ENCODE measurements at places on chromosomes 2 and 18. TPM values are rescaled to one million over a fixed set of nuclear protein-coding genes. Genes with fewer than 3 reads are reported as not detected.

The SLC40A1 gene
- total RNA-seq = 5.7 TPM

The RSAD2 gene
- 0.09 TPM for total RNA-seq

GRCh38 chr18:12330766-12331165, 22.7 kb downstream of the TUBB6 start:
- no peak overlapping the region for H3K27ac ChIP-seq
- H3K27me3 ChIP-seq = no peaks in the 10 kb centered on the region
- peaks cover 9% of the 10 kb centered on the region for H3K36me3 ChIP-seq
- H3K4me3 ChIP-seq = no peak overlapping the region
- no peak for DNase-seq

The MMADHC gene
- 115 TPM for total RNA-seq

DNA sequence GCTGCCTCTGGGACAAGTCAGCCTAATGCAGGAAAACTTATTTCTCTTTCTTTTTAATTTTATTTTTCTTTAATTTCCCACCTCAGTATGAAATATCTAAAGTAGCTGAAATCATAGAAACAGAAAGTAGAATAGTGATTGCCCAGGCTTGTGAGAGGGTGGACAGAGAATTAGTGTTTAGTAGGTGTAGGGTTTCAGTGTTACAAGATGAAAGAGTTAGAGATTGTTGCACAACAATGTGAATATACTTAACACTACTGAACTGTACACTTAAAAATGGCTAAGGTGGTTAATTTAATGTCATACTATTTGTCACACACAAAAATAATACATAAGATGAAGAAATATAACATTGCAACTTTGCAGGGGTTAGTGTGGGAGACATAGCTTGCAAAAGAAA, 80.8 kb downstream of the NAT8 start:
- no peaks in the 10 kb centered on the region for H3K4me1 ChIP-seq
- no peak overlapping the region for H3K4me3 ChIP-seq
- no peak overlapping the region for H3K27ac ChIP-seq
- DNase-seq = no peak

The ACAA2 gene
- total RNA-seq = 44.9 TPM

DNA sequence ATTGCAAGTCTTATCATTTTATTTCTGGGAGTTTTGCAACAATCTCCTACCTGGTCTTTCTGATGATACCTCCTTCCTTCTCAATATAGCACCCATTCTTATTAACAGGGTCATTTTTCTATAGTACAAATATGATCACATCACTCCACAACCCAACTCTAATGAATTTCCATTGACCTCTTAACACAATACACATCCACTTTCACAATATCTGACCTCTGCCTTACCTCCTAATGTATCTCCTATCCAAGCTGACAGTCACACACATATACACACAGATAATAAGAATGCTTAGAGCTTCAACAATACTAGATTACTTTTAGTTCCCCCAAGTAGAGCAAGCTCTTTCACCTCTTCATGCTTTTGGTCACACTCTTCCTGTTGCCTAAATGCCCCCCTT, 40.9 kb downstream of the EVA1A start:
- H3K4me1 ChIP-seq = peaks cover 4% of the 10 kb centered on the region
- no peak overlapping the region for H3K27ac ChIP-seq
- no peaks in the 10 kb centered on the region for H3K27me3 ChIP-seq
- no peak overlapping the region for H3K4me3 ChIP-seq

- H3K27me3 ChIP-seq = no peaks in the 10 kb centered on the region
- no peak overlapping the region for H3K27ac ChIP-seq
- H3K4me3 ChIP-seq = no peak overlapping the region
- no peaks in the 10 kb centered on the region for H3K36me3 ChIP-seq
- no peaks in the 10 kb centered on the region for H3K4me1 ChIP-seq
Observed at GRCh38 chr2:120034621-120035020, 21.7 kb downstream of the EPB41L5 start.

GRCh38 chr2:195304310-195304709, 352.7 kb upstream of the SLC39A10 start:
- no peak overlapping the region for H3K27ac ChIP-seq
- no peak overlapping the region for H3K4me3 ChIP-seq
- peak; percentile 6 for DNase-seq
- H3K27me3 ChIP-seq = no peaks in the 10 kb centered on the region
- H3K36me3 ChIP-seq = no peaks in the 10 kb centered on the region
- no peaks in the 10 kb centered on the region for H3K4me1 ChIP-seq

The UGT1A5 gene
- total RNA-seq = not detected

DNA sequence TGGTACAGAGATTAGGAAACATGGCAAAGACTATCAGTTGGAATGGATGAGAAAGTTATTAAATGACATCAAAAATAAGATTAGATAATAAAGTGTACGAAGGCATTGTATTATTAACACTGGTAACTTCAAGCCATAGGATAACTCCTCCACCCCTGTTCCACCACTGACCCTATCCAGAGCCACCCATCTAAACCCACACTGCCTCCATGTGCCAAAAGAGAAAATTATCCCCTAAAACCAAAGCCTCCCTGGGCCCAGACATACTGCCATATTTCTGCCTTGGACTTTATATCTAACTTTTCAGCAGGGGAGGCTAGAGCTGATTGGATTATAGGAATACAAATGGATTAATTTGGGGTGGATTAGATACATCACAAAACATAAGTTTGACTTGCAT, 443.7 kb downstream of the BCL11A start:
- H3K27ac ChIP-seq = no peak overlapping the region
- H3K4me1 ChIP-seq = no peaks in the 10 kb centered on the region
- H3K27me3 ChIP-seq = no peaks in the 10 kb centered on the region
- H3K36me3 ChIP-seq = no peaks in the 10 kb centered on the region

GRCh38 chr18:6564950-6565814, 150.5 kb upstream of the L3MBTL4 start:
- no peak for DNase-seq
- no peaks in the 10 kb centered on the region for H3K27me3 ChIP-seq
- H3K4me1 ChIP-seq = no peaks in the 10 kb centered on the region
- no peak overlapping the region for H3K4me3 ChIP-seq

The COL3A1 gene
- total RNA-seq = 1.3 TPM

The GREB1L gene
- total RNA-seq = 0.76 TPM

The LIMS3 gene
- total RNA-seq = 17.8 TPM

- no peak overlapping the region for H3K4me3 ChIP-seq
- H3K36me3 ChIP-seq = peaks cover 21% of the 10 kb centered on the region
- H3K4me1 ChIP-seq = no peaks in the 10 kb centered on the region
- H3K27ac ChIP-seq = no peak overlapping the region
- H3K27me3 ChIP-seq = no peaks in the 10 kb centered on the region
- no peak for DNase-seq
Observed at GRCh38 chr2:69464575-69464974, 27.3 kb upstream of the NFU1 start.

- peak overlapping the region; percentile 87 for H3K27ac ChIP-seq
- H3K4me3 ChIP-seq = peak overlapping the region; percentile 97
- H3K36me3 ChIP-seq = no peaks in the 10 kb centered on the region
- peaks cover 4% of the 10 kb centered on the region for H3K27me3 ChIP-seq
- peaks cover 25% of the 10 kb centered on the region for H3K4me1 ChIP-seq
- DNase-seq = peak; percentile 58
Observed at GRCh38 chr2:66435549-66435875, 587 bp downstream of the MEIS1 start.

The NETO1 gene
- not detected for total RNA-seq

GRCh38 chr18:8800445-8800844, 95.1 kb downstream of the MTCL1 start:
- H3K4me3 ChIP-seq = no peak overlapping the region
- H3K36me3 ChIP-seq = peaks cover 2% of the 10 kb centered on the region
- peak overlapping the region; percentile 94 for H3K27ac ChIP-seq
- peak; percentile 24 for DNase-seq
- H3K4me1 ChIP-seq = peaks cover 46% of the 10 kb centered on the region

DNA sequence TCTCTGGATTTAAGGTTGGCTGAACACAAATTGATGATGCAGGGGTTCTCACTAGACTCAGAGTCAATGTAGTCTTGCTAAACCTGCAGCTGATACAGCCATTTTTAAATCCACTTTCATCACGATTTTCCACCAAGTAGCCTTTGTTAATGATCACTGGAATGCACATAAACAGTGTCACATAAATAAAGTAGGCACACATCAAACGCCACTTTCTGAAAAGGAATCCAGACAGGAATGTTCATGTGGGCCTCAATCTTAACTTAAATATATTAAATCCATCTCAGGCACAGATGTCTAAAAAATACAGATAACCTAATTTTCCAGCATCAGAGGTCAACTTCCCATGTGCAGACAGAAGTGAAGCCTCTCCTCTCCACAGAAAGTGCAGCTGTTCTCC, 58.3 kb downstream of the LAMA1 start:
- no peak for DNase-seq
- H3K4me1 ChIP-seq = no peaks in the 10 kb centered on the region
- no peaks in the 10 kb centered on the region for H3K36me3 ChIP-seq
- H3K27me3 ChIP-seq = no peaks in the 10 kb centered on the region
- H3K27ac ChIP-seq = no peak overlapping the region
- H3K4me3 ChIP-seq = no peak overlapping the region

GRCh38 chr18:1907470-1908206, 663.7 kb downstream of the METTL4 start:
- H3K36me3 ChIP-seq = no peaks in the 10 kb centered on the region
- H3K4me1 ChIP-seq = no peaks in the 10 kb centered on the region
- H3K27ac ChIP-seq = no peak overlapping the region
- no peak overlapping the region for H3K4me3 ChIP-seq
- DNase-seq = no peak

The CPO gene
- not detected for total RNA-seq

DNA sequence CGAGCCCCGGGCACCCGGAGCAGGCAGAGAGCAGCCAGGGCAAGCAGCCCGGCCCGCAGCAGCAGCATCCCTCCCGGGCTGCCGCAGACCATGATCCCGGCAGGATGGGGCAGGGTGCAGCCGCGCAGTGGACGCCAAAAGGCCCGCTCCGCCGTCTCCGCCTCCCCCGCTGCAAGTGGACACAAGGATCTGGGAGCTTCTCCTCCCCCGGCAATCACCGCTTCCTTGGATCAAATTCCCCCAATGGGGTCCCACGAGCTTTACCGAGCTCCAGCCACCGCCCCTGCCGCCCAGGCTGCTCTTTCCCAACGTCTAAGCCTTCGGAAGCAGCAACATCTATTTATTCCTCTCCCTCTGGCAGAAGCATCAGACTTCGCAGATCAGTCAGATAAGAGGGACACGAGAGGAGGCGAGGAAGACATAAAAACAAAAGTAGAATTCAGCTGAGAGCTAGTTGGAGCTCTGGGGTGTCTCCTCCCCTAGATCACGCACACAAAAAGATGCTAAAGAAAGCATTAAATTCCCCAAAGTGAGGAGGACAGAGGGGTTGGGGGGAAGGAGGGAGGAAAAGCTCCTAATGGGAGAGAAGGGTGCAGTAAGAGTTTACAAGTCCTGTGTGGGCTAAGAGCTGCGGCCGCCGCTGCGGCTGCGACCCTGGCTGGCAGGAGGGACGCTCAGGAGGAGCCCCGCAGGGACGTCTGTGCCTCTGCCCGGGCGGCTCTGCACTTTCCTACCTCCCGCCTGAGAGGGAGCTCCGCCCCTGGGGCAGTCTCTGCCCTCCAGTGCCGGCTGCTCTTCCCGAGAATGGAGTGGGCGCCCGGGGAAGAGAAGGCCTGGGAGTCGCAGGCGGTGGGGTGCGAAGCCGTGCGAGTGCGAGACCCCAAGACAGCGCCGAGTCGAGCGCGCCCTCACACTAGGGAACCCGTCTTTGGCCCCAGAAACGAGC, at the start of gene FRZB:
FRZB (minus strand) TSS at position 177 of the 946 bp plus-strand sequence; CDS start at position 92, 85 bp downstream.
- H3K27ac ChIP-seq = no peak within 1 kb of the TSS
- peak within 1 kb of the TSS; percentile 31 for H3K4me3 ChIP-seq
- H3K27me3 ChIP-seq = peaks cover 13% of the 10 kb centered on the region
- no peaks in the 10 kb centered on the region for H3K36me3 ChIP-seq

DNA sequence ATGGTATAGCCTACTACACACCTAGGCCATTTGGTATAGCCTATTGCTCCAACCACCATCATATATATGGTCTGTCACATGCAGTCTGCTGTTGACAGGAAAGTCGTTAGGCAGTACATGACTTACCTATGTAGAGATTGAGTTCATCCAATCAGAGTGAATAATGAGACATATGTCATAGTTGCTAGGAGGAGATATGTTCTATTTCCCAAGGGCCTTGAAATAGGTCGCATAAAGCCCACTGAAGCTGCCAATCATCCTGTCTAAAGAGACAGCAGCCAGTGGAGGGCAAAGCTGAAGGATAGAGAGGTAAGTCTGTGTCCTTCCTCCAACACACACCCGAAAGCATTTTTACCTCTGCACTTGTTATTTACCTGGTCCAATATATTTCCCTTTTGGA, 263.4 kb downstream of the PTPRM start:
- H3K4me3 ChIP-seq = no peak overlapping the region
- peak; percentile 40 for DNase-seq
- no peak overlapping the region for H3K27ac ChIP-seq

DNA sequence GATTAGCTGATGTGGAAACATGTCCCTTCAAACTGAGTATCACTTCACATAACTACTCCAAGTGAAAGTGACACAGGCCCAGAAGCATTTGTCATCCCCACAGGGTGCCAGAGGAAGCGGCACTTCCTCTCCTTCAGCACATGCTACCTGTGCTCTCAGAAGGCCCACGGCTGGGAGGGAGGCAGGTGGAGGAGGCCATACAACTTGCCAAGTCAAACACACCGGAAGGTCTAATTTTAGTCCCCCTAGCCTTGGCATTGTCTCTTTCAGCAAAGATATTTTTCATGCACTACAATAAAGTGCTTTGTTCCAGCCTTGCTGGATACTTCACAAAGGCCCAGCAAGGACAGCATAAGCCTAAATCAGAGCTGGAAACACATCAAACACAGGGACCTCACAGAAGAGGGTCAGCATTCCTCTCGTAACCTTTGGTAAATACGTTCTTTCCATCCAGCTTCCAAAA, 38.0 kb downstream of the VSNL1 start:
- H3K27me3 ChIP-seq = no peaks in the 10 kb centered on the region
- no peak for DNase-seq

GRCh38 chr2:222730366-222730999, 59.0 kb downstream of the MOGAT1 start:
- no peaks in the 10 kb centered on the region for H3K36me3 ChIP-seq
- H3K4me3 ChIP-seq = no peak overlapping the region
- H3K4me1 ChIP-seq = peaks cover 6% of the 10 kb centered on the region
- no peak overlapping the region for H3K27ac ChIP-seq
- no peak for DNase-seq
- no peaks in the 10 kb centered on the region for H3K27me3 ChIP-seq

The PTPRM gene
- 43.7 TPM for total RNA-seq

DNA sequence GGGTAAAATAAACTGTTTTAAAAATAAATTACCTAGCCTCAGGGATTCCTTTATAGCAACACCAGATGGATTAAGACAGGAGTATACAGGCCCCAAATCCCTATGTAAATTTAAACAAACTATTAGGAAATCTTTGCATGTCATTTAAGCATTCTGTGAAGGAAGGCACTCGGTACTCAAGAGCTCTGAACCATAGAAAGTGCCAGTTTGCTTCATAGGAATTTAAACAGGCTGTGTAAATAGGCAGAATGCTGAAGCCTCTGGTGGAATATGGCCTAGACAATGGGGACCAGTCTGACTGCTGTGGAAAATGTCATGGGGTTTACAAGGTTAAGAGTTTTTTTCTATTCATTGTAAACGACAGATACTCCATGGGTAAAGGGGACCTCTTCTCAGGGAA, 377.4 kb downstream of the DLGAP1 start:
- H3K27me3 ChIP-seq = no peaks in the 10 kb centered on the region
- DNase-seq = no peak
- H3K4me3 ChIP-seq = no peak overlapping the region
- H3K36me3 ChIP-seq = no peaks in the 10 kb centered on the region
